ENCODE measurements at places on chromosomes 1 and 21.

- no peak for DNase-seq
Observed at GRCh38 chr21:33865996-33866575, 49.5 kb downstream of the ATP5PO start.

DNA sequence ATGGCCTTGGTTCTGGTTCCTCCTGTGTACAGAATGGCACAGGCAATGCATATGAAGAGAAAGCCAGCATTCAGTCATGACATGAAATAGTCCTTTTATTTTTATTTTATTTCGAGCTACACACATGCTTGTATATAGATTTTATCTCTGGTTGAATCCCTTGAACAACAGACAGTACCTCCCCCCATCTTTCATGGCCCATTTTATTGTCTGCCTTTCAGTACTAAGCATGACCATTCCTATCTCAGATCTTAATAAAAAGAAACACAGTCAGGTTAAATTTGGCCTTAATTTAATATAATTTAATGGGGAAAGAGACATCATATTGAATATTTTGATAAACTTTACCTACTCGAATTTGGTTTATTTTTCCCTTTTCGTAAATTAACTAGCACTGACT, 76.4 kb upstream of the VANGL1 start:
- DNase-seq, result no peak

DNA sequence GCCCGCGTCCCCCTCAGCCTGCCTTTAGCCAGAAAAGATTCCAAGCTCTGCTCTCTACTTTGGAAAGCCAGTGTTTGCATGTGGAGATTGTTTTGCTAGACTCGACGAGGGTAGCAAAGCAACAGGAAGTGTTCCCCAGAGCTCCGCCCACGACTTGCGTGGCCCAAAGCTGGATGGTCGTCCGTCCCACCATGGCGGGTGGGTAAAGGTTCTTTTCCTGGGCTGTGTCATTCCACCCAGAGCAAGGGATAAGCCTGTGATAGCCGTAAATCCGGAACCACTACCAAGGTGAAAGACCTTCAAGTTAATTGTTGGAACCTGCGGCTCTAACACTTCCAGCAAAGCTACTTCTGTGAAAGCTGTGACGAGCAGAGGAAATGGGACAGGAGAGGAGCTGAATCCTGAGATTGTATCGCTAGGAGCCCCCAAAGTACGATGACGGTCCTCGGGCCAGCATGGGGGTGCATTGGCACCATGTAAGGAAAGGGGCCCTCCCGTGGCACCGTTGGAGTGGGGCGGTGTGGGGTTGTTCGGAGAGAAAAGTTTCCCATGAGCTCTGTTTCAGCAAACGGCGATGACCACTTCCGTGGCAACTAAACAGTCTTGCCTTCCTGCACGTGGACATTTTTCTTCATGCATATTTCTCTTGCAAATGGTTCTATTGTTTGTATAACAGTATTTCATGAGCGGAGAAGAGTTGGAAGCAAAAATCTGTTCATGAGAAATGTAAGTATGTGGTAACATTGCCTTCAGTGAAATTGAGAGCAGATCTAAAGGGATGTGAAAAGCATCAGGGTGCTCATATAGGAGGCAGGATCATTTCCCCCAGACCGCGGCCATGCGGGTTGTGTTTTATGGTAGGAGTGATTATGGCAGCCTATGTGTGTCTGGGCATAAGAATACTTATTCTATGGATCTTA, 8.4 kb downstream of the MX2 start:
- no peak for DNase-seq

GRCh38 chr1:33220676-33221384, 35.5 kb upstream of the ZNF362 start:
- no peak for DNase-seq

- no peak for DNase-seq
Observed at GRCh38 chr1:95095833-95096217, 21.3 kb upstream of the TLCD4 start.

GRCh38 chr1:93625582-93626327, 55.9 kb downstream of the BCAR3 start:
- no peak for DNase-seq

DNA sequence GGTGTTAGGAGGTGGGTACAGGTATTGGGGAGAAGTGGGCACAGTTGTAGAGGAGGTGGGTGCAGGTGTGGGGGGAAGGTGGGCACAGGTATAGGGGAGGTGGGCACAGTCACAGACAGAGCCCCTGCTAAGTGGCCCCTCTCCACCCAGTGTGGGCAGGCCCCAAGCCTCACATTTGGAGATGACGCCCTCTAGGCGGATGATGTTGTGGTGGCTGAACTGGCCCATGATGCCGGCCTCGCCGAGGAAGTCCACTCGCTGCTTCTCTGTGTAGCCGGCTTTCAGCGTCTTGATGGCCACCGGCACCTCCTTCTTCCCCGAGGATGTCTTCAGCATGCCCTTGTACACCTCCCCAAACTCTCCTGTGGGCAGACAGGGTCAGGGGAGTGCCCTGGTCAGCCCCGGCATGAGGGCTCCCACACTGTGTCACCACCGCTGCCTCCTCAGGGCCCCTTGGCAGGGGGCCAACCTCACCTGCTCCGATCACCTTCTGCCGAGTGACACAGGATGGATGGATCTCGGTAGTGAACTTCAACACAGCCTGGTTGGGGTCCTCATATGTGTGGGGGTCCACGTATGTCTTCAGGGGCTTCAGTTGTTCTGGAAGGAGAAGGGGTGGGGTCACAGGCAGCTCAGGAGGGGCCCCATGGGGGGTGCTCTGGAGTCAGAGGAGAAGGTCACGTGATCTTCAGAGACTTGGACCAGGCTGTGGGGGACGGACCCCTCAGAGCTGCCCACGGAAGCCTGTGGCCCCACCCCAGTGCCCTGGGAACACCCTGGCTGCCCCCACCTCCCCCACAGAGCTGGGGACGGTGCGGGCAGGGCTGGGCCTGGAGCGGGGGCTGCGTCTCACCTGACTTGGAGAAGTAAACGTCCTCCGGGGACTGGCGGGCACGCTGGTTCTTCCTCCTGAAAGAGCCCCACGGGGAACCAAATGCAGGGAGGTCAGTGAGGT, 22.6 kb downstream of the EPHA2 start:
- DNase-seq, result no peak

DNA sequence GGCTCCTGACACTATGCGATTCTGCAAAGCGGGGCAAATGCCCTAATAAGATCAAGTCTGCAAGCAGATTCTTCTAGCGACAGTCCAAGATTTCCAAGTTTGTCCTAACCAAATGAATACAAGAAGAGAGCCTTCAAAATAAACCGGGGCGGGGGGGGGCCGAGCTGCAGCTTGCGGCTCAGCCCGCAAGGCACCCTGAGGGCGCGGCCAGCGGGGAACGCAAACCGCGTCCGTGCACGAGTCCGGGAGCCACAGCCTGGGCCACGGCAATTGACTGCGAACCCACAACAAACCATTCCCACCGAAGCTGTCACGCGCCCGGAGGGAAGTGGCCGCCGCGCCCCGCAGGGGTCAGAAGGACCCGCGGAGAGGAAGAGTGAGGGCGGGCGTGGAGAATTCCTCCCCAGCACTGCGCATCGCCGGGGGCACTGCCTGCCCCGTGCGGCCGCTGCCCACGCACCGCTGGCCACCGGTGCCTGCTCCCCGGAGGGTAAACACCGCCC, 687 bp downstream of the TGFBR3 start:
- no peak for DNase-seq

DNA sequence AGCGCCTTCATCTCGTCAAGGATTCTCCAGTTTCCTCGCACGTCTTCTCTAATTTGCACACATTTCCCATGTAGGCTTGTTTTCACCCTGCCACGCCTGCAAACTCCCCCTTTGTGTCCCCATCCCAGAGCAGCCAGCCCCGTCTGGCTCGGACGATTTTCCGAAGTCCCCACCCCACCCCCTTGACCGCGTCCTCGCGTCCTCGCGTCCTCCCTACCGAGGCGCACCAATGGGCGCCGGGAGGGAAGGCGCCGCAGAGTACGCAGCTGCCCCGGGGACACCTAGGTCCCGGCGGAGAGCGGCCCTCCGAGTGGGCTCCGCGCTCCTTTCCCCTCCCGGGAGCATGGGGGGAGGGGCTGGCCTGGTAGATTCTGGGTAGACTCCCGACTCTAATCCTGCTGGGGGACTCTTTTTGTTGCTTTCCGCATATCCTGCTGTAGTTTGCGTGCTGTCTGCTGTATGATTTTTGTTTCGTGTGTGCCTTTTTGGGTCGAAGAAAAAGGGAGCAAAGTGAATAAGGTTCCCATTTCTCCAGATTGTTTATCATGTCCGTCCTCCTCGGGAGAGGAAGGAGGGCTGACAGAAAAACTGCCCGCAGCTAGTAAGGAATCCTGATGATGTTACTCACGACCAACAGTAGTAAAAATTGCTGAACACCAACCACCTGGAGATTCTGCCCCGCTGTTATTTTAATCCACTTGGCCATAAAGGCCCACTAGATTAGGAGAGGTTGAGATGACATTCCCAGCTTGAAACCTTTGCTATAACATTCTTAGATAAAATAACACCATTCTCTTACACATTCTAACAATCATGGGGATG, 1.5 kb downstream of the CACHD1 start:
- DNase-seq, result no peak

DNA sequence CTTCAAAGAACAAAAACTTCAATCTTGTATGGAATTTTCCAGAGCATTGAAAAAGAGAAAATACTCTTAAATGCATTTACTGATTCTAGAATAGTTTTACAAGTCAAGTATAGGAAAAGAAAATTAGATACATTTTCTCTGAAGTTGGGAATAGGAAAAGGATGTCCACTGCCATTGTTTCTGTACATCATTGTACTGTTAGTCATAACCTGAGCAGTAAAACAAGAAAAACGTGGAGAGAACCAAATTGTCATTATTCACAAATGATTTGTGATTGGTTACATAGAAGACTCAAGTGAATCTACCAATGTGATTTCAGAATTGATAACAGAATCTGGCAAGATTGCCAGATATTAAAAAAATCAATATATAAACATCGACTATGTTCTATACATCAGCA, 27.4 kb downstream of the PRKACB start:
- no peak for DNase-seq

GRCh38 chr1:45806129-45806528, 2.7 kb downstream of the MAST2 start:
- DNase-seq, result no peak

GRCh38 chr1:166700696-166701095, 138.6 kb upstream of the POGK start:
- no peak for DNase-seq

- DNase-seq, result no peak
Observed at GRCh38 chr1:224213438-224214119, 30.5 kb downstream of the DEGS1 start.

DNA sequence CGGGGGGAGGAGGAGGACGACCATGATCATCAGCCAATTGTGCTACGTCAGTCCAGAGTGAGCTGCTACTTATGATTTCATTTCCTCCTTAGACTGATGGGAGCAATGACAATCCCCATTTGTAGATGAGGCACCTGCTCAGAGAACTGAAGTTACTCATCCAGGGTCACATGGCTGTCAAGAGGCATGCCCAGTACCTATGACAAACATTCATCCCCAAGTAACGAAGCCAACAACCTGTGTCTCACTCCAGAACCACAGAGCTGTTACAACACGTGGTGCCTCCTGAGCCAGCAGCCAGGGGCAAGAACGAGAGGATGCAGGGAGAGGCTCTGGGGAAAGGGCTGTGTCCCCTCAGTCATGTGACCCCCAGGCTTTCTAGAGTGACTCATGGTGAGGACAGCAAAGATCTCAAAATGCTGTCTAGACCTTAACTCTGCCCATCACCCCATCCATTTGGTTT, 93.6 kb downstream of the SIM2 start:
- no peak for DNase-seq

DNA sequence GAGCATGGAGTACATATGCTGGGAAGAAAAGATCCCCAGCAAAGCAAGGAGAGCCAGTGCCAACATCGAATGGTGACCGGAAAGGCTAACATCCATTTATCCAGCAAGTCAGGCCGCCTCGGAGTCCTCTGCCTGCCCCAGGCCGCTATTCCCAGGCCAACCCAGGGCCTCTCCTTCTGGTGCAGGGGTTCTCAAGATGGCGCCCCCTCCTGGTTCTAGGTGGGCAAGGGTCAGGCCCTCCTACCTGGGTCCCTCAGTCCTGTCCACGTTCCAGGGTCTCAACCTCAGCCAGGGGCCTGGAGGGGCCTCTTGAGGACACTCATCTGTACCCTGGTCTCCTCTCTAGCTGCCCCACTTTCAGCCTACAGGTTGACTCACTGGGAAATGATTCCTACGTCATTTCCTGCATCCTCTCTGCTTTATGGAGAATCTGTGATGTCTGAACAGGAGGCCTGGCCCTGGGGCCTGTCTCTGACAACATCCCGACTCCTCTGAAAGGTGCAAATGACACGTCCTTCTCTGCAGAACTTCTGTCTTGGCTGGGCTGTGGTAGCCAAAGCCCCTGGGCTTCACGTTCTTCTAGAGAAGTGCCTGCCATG, 145.3 kb downstream of the PSMG1 start:
- no peak for DNase-seq

DNA sequence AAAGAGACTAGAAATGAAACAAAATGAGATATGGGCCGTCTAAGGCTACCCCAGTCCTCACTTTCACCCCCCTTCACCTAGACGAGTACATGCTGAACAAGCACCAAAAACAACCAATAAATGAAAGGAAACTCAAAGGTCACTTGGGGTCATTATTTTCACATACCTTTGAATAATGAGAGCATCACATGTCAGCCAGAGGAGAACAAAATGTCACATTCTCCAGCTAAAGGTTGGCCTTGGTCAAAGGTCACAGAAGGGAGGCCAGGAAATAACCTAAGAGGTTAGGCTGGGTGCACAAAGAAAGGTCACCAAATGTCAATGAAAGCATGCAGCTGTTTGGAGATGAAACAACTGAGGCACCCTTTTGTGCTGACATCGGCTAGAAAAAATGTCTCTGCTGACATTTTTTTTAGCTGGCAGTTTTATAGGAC, 288.7 kb upstream of the USP25 start:
- DNase-seq, result no peak

DNA sequence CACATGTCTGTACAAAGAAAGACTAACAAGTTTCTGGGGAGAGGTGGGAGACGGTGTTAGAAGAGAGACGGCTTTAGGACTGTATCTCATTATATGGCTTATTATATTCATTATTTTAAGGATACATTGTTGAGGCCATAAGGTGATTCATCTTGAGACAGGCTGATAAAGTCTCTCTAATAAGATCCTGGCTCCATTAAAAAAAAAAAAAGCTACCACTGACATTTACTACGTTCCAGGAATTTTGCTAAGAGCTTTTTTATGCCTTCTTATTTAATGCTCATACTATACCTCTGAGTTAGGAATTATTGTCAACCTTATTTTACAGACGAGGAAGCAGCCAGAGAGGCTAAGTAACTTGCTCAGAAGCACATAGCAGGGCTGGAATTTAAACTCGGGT, 173.7 kb downstream of the GABPA start:
- DNase-seq, result no peak

- DNase-seq, result peak; percentile 7
Observed at GRCh38 chr21:34072145-34073031, 990 bp upstream of the MRPS6 start.

GRCh38 chr1:54883349-54884102, 3.5 kb downstream of the DHCR24 start:
- no peak for DNase-seq

DNA sequence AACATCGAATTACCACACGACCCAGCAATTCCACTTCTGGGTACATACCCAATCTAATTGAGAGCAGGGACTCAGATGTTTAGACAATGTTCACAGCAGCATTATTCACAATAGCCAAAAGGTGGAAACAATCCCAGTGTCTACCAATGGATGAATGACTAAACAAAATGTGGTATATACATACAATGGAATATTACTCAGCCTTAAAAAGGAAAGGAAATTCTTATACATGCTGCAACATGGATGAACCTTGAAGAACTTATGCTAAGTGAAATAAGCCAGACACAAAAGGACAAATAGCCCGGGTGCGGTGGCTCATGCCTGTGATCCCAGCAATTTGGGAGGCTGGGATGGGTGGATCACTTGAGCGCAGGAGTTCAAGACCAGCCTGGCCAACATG, 6.9 kb downstream of the KDF1 start:
- no peak for DNase-seq

All from activated CD4-positive, alpha-beta T cell treated with anti-CD3 and anti-CD28 coated beads for 24 hours (primary cell).